Activated T-helper 1 cell treated with anti-CD3 and anti-CD28 coated beads, Interleukin-12 subunit alpha, Interleukin-12 subunit beta, Interleukin-2, Interleukin-4 antibody, amounts not matched to agents 30 ng/mL and 10 ng/mL and 1 ng/mL, durations not matched to agents 14 hours and 24 hours and 36 hours (primary cell): ENCODE measurements at places on chromosomes 1 and 21.

GRCh38 chr1:84347932-84348555 is 46.5 kb downstream of the SAMD13 start:
- DNase-seq, result no peak
- no peak overlapping the region for H3K4me3 ChIP-seq
- no peak overlapping the region for H3K27ac ChIP-seq

DNA sequence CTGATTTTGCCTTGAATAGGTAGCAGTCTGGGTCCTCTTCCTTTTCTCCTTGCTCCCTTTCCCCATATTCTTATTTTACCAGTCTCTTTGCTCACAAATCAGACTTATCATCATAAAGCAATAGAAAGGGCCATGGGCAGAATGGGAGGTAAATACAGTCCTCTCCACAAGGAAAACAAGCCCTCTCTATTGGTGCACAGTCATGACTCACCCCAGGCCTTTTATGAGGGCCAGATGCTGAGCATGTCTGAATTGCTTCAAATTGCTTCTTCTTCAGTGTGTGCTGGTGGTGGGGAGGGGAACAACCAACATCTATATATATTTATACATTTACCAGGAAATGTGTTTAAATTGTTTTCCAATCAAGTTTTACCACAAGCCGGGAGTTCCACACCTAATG is 75.2 kb downstream of the GFI1 start:
- no peak for DNase-seq

DNA sequence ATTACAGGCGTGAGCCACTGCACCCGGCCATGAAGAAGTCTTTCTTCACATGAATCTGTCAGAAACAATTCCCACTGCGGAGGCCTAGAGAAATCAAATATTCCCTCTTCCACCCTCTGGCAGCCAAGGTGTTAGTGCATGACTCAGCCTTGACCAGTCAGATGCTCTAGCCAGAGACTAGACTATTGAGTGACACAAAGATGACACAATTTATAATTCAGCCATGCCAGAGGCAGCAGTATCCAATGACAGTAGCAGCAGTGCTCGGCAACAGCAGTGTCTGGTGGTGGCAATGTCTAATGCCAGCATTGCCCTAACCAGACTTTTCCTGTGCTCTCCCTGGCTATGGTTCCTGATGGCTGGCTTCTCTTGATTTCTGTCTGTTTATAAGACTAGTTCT is 8.7 kb downstream of the CTXND2 start:
- no peak for DNase-seq
- no peaks in the 10 kb centered on the region for H3K36me3 ChIP-seq
- H3K4me1 ChIP-seq, result peaks cover 4% of the 10 kb centered on the region
- H3K27ac ChIP-seq, result no peak overlapping the region

GRCh38 chr21:33031152-33031911 is 5.6 kb downstream of the OLIG2 start:
- H3K27ac ChIP-seq, result no peak overlapping the region
- no peak overlapping the region for H3K4me3 ChIP-seq
- peaks cover 3% of the 10 kb centered on the region for H3K4me1 ChIP-seq
- no peaks in the 10 kb centered on the region for H3K36me3 ChIP-seq

- no peak overlapping the region for H3K27ac ChIP-seq
- H3K4me3 ChIP-seq, result peak overlapping the region; percentile 2
- DNase-seq, result no peak
- peaks cover 37% of the 10 kb centered on the region for H3K27me3 ChIP-seq
These were observed 118.3 kb upstream of the SLC25A33 start for GRCh38 chr1:9420835-9421532.

DNA sequence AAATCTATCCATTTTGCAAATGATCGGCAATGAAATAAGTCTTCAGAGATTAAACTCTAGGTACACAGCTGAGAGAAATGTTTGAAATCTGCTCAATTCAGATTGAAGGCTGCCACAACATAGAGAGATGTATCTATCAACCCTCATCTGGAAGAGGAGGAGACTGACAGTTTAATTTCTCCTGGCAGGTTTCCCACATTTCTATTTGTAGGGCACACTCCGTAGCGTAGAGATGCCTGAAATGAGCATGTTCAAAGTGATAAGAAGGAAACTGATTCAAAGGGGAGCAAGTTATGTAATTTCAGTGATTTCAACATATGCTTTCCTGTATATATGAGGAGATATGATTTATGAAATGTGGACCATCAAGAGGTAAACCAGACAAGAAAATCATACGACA is 44.1 kb downstream of the NIBAN1 start:
- H3K4me3 ChIP-seq, result no peak overlapping the region
- DNase-seq, result no peak
- peaks cover under 1% of the 10 kb centered on the region for H3K27me3 ChIP-seq
- no peak overlapping the region for H3K27ac ChIP-seq
- H3K4me1 ChIP-seq, result no peaks in the 10 kb centered on the region

DNA sequence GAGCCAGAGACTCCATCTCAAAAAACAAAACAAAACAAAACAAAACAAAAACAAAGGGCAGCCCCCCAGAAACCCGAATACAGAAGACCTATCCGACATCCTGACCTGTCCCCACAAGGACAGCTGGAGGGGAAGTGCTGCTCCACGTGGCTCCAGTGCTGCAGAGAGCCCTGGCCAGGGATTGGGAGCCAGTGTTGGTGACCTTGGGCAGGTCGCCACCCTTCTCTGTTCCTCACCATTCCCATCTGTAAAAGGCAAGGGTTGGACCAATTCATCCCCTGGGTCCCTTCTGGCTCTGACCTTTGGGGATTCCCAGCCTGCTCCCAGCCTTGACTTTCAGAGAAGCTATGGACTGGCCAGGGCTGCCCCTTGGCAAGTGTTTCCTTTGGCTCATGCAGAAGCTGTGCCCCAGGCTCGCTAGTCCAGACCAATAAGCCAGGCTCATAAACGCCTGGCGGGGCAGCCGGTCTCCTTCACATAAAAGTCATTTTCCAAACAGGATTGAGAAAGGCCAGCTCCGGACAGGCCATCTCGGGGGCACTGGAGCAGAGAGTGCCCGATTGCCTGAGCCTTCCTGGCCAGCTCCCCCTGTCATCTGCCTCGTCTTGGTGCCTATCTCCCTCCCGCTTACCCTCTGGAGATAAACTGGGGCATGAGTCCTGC is 20.0 kb upstream of the PADI1 start:
- peaks cover 16% of the 10 kb centered on the region for H3K4me1 ChIP-seq
- H3K27me3 ChIP-seq, result peaks cover 14% of the 10 kb centered on the region
- no peaks in the 10 kb centered on the region for H3K36me3 ChIP-seq
- H3K4me3 ChIP-seq, result no peak overlapping the region
- no peak overlapping the region for H3K27ac ChIP-seq
- no peak for DNase-seq

- peaks cover 31% of the 10 kb centered on the region for H3K36me3 ChIP-seq
- no peak overlapping the region for H3K4me3 ChIP-seq
- DNase-seq, result no peak
- H3K27me3 ChIP-seq, result no peaks in the 10 kb centered on the region
These were observed 16.8 kb downstream of the ASPM start for GRCh38 chr1:197129698-197130097.

DNA sequence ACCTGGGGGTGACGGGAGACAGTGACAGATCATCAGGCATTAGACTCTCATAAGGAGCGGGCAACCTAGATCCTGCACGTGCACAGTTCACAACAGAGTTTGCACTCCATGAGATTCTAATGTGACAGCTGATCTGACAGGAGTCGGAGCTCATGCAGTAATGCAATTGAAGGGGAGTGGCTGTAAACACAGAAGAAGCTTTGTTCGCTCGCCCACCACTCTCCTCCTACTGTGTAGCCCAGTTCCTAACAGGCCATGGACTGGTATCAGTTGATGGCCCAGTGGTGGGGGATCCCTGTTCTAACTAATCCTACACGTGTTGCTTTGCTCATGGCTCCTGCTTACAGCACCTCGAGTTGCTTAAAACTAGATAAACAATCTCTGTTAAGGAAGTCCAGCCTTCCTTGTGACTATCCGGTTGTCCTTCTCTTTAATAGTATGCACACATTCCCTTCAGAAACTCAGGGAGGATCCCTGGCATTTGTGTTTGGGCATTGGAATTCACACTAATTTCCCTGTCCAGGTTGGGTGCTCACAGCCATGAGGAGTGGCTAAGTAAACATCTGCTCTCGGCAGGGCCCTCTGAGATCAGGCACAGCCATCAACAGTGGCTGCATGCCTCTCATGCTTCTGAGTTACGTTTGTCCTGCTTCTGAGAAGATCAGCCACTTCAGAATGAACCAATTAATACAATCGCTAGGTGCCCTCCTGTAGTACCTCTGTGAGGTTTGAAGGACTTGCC is 21.1 kb upstream of the F3 start:
- H3K4me3 ChIP-seq, result no peak overlapping the region
- H3K4me1 ChIP-seq, result no peaks in the 10 kb centered on the region
- H3K27ac ChIP-seq, result no peak overlapping the region
- no peaks in the 10 kb centered on the region for H3K36me3 ChIP-seq
- no peak for DNase-seq
- H3K27me3 ChIP-seq, result peaks cover 9% of the 10 kb centered on the region

- peak overlapping the region; percentile 94 for H3K4me3 ChIP-seq
- peaks cover 8% of the 10 kb centered on the region for H3K27me3 ChIP-seq
- peaks cover 35% of the 10 kb centered on the region for H3K4me1 ChIP-seq
- peak overlapping the region; percentile 99 for H3K27ac ChIP-seq
These were observed 797 bp upstream of the USP1 start for GRCh38 chr1:62436039-62436465.

DNA sequence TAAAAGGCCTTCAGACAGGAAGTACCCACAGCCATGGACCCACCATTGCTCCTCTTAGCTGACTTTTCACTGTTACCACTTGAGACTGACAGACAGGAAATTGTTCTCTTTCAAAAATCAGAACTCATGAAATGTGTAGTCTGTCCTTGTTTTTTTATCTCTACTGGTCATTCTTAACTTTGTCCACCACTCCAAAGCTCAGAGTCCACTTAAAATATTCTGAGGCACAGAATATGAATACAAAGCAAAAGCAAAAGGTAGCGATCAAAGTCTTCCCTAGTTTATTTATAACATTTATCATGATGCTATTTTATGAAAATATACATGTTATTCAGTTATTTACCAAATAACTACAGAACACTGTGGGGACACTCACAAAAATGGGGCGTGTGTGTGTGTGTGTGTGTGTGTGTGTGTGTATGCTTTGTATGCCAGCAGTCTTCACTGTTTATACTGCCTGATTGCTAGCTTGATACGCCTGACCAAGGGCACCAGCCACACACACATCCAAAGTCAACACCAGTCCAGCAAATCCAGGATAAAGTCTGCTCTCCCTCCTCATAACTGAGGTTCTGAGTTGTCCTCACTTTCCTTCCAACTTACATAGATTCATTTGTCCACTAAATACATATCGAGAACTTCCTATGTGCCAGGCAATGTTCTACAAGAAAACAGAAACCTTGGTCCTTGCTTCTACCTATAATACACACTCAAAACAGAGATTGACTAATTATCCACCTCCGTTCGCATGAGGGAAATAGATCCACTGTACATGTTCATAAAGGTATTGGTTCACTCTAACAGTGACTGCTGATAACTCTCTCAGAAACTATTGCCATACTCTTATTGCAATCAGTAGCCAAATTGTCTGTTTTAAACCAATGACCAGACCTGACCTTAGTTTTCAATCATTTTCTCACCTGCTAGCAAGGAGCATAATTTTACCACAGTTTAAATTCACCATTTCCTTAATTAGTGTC is 79.4 kb downstream of the ERICH3 start:
- H3K4me3 ChIP-seq, result no peak overlapping the region
- no peaks in the 10 kb centered on the region for H3K4me1 ChIP-seq
- DNase-seq, result no peak
- H3K27me3 ChIP-seq, result peaks cover 2% of the 10 kb centered on the region
- no peak overlapping the region for H3K27ac ChIP-seq

- peaks cover 46% of the 10 kb centered on the region for H3K4me1 ChIP-seq
- no peak overlapping the region for H3K27ac ChIP-seq
- no peak overlapping the region for H3K4me3 ChIP-seq
These were observed 95.6 kb downstream of the TGFBR3 start for GRCh38 chr1:91790392-91790791.

DNA sequence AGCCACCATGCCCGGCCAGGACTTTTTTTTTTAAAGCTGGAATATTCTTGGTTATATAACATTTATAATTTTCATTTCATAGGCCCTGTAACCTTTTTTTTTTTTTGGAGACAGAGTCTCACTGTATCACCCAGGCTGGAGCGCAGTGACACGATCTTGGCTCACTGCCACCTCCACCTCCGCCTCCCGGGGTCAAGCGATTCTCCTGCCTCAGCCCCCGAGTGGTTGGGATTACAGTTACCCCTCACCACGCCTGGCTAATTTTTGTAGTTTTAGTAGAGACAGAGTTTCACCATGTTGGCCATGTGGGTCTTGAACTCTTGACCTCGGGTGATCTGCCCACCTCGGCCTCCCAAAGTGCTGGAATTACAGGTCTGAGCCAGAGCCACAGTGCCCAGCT is 12.6 kb downstream of the ZYG11B start:
- H3K36me3 ChIP-seq, result no peaks in the 10 kb centered on the region
- H3K4me1 ChIP-seq, result peaks cover 6% of the 10 kb centered on the region
- H3K27me3 ChIP-seq, result no peaks in the 10 kb centered on the region
- no peak for DNase-seq

DNA sequence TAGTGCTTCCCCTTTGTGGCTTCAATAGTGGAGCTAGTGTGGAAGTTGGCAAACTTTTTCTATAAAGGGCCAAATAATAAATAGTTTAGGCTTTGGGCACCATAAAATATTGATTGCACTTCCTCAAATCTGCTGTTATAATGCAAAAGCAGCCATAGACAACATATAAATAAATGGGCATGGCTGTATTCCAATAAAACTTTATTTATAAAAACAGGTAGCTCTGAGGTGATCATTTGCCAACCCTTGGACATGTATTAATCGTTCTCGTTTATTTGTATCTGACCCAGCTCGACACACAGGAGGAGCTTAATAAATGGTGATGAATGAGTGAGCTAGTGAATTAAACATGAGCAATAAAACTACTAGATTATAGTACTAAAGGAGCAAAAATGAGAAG is 13.3 kb downstream of the KAZN start:
- no peaks in the 10 kb centered on the region for H3K36me3 ChIP-seq
- no peak overlapping the region for H3K27ac ChIP-seq
- H3K4me1 ChIP-seq, result no peaks in the 10 kb centered on the region
- H3K4me3 ChIP-seq, result no peak overlapping the region
- no peak for DNase-seq

GRCh38 chr1:217495249-217495648 is 135.6 kb downstream of the GPATCH2 start:
- no peaks in the 10 kb centered on the region for H3K27me3 ChIP-seq
- no peak overlapping the region for H3K4me3 ChIP-seq
- H3K36me3 ChIP-seq, result no peaks in the 10 kb centered on the region
- H3K27ac ChIP-seq, result no peak overlapping the region
- DNase-seq, result no peak

GRCh38 chr1:2803086-2803930 is 1.8 kb upstream of the TTC34 start:
- H3K4me1 ChIP-seq, result no peaks in the 10 kb centered on the region
- H3K4me3 ChIP-seq, result no peak overlapping the region
- no peak for DNase-seq
- H3K27ac ChIP-seq, result no peak overlapping the region
- H3K27me3 ChIP-seq, result no peaks in the 10 kb centered on the region
- no peaks in the 10 kb centered on the region for H3K36me3 ChIP-seq

GRCh38 chr1:179175011-179175841 is 54.3 kb downstream of the ABL2 start:
- no peaks in the 10 kb centered on the region for H3K27me3 ChIP-seq
- no peak overlapping the region for H3K27ac ChIP-seq
- no peak overlapping the region for H3K4me3 ChIP-seq
- H3K36me3 ChIP-seq, result no peaks in the 10 kb centered on the region
